ENCODE measurements at places on chromosomes 3 and 15. TPM values are rescaled to one million over a fixed set of nuclear protein-coding genes. Genes with fewer than 3 reads are reported as not detected.

DNA sequence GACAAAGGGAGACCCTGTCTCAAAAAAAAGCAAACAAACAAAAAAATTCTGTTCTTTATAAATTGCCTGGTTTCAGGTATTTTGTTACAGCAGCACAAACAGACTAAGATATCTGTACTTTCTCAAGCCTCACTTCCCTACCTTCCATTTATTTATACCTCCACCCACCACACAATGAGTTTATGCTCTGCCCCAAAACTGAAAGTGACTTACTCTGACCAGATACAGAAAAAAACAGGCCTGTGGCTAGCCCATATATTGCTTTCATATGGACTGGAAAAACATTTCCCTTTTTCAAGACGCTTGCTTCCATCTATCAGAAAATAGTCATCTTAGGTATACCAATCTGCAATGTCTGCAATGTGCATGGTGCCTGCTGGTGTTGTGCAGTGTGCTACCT lies 8.7 kb upstream of the GPD1L start:
- DNase-seq: no peak

The POPDC2 gene
- polyA plus RNA-seq: 22.3 TPM

GRCh38 chr3:129295286-129295685 lies 16.6 kb downstream of the HMCES start:
- DNase-seq: no peak

GRCh38 chr15:38961931-38962330 lies 397.3 kb upstream of the RASGRP1 start:
- DNase-seq: peak; percentile 43

- DNase-seq: peak; percentile 77
These were observed 91.1 kb downstream of the LINGO1 start for GRCh38 chr15:77541421-77542181.

The NRROS gene
- 4.2 TPM for polyA plus RNA-seq

DNA sequence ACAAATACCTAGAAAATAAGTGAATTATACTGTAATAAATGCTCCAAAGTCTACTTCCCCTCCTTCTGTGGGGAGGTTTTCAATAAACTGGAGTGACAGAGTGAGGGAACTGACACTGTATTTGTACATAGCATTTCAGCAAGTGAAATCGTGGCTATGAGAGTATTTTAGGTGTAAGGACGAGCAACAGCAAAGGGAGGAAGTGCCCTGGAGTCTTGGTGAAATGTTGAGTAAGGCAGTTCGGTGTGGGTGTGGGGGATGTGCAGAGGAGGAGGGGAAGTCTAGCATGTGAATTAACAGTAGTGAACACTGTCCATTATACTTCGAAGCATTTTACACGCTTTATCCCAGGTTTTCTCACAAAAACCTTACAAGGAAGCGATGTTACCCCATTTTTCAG lies 18.1 kb upstream of the P2RY13 start:
- peak; percentile 30 for DNase-seq

The COPS2 gene
- polyA plus RNA-seq: 105 TPM

The PDCD7 gene
- 23.6 TPM for polyA plus RNA-seq

DNA sequence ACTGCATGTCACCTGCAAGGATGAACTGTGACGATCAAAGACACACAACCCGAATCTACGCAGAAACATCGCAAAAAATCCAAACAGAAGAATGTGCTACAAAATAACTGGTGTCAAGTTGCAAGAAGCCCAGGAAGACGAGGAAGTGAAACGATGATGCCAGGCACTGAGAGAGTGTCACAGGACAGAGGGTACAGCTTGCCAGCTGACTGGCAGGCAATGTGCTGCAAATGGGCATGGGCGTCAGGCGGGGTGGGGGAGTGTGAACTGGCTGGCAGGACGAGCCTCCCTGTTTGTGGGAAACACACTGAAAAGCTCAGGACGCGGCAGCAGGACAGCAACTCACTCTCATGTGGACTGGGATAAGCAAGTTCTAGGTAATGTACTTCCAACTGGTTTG lies 28.9 kb upstream of the OCA2 start:
- no peak for DNase-seq

- peak; percentile 40 for DNase-seq
These were observed 93.1 kb downstream of the AKAP13 start for GRCh38 chr15:85473455-85473854.

The PRR20G gene
- polyA plus RNA-seq: not detected

- DNase-seq: no peak
These were observed 102.1 kb upstream of the TLE3 start for GRCh38 chr15:70199540-70200410.

GRCh38 chr3:5231074-5231473 lies 43.6 kb downstream of the EDEM1 start:
- DNase-seq: no peak

DNA sequence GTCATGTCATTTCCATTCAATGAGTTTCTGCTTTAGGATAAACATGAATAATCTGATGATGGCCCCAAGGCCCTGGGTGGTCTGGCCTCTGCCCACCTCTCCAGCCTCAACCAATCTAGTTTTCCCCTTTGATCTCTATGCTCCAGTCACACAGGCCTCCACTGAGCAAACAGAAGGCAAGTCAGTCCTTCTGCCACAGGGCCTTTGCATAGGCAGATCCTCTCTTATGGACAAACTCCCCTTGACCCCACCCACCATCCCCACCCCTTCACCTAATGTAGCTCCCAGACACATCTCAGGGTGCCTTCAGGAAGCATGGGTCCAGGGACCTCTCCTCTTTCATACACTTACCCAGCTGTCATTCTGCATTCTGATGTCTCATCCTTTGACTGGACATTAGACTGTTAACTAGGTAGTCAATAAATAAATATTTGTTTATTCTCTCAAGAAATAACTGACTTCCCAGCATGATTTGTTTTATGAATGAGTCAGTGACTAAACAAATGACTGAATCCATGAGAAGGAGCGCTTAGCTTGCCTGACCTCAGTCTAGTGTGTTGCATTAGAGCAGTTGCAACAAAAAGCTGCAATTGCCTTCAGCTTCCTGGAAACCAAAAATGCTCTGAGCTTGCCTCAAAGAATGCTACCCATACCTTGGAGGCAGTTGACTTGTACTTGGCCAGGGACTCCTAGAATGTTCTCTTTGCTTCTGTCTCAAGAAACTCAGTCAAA lies 386.6 kb upstream of the WNT5A start:
- DNase-seq: no peak

The PPP1R14D gene
- polyA plus RNA-seq: not detected

DNA sequence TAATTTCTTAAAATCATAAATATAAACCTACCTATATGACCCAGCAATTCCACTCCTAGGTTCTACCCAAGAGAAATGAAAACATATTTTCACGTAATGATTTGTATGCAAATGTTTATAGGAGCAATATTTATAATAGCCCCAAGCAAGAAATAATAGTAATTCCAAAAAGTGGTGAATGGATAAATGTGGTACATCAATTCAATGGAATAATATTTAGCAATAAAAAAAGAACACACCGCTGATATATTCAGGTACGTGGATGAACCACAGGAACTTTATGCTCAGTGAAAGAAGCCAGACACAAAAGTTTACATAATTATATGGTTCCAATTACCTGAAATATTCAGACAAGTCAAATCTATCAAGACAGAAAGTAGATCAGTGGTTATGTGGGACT lies 49.9 kb downstream of the ACAD9 start:
- no peak for DNase-seq

GRCh38 chr15:85690561-85691231 lies 104.0 kb downstream of the KLHL25 start:
- DNase-seq: no peak

The HEMK1 gene
- polyA plus RNA-seq: 16.4 TPM

The SERPINI2 gene
- 0.09 TPM for polyA plus RNA-seq

GRCh38 chr3:187049462-187050101 lies 89.7 kb downstream of the RPL39L start:
- no peak for DNase-seq

- no peak for DNase-seq
These were observed 361 bp upstream of the LCMT2 start for GRCh38 chr15:43330780-43331087.

GRCh38 chr3:183556722-183557121 lies 1.2 kb upstream of the KLHL6 start:
- DNase-seq: no peak

DNA sequence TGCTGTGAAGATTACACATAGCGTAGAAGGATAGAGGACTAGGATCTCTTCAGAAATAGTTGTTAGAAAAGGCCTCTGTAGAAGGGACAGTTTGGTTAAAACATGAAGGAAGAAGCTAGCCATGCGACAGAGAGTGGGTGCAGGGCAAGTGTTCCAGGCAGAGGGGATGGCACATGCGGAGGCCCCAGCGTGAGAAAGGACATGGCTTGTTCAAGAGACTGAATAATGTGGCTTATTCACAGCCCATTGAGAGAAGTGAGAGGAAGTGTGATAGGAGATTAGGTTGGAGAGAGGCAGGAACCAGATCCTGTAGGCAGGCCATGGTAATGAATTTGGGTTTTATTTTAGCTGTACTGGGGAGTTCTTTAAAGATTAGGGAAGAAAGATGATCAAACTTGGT lies 56.4 kb downstream of the NEO1 start:
- DNase-seq: no peak

DNA sequence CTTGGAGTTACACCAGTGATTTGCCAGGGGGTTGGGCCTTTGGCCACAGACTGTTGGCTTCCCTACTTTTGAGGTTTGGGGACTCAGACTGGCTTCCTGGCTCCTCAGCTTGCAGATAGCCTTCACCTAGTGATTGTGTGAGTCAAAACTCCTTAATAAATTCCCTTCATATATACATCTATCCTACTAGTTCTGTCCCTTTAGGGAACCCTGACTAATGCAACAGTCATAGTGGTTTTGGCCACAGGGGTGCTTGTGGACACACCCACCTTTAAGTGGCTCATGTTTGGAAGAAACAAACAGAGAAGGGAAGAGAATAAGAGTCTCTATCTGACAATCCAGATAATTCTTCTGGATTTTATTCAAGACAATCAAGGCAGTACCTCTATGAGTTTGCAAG lies 457.7 kb downstream of the EPHA3 start:
- no peak for DNase-seq

GRCh38 chr3:13110678-13111116 lies 37.5 kb upstream of the IQSEC1 start:
- DNase-seq: no peak

- no peak for DNase-seq
These were observed 28.8 kb upstream of the HDAC11 start for GRCh38 chr3:13451301-13451673.

GRCh38 chr3:168213920-168214319 lies 118.2 kb upstream of the GOLIM4 start:
- DNase-seq: no peak

GRCh38 chr3:55897573-55898224 lies 410.6 kb upstream of the WNT5A start:
- no peak for DNase-seq
